ENCODE measurements at places on chromosomes 3 and 15.

DNA sequence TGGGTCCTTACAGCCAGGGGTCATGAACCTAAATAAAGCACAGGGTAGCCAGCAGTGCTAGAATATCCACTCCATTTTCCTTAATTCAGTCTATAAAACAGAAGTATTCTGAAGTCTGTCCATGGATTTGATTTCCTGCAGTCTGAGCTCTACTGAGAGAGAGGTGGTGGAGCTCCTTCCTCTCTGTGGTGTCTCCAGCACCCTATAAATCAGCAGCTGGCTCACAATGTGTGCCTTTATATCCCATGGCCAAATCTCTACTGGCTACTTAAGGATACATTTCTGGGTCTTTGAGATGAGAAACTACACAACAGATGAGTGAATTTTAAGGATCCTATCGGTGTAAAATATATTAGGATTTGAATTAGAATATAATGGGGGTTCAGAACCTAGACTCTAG, 339.9 kb upstream of the RBMS3 start:
- DNase-seq: no peak

- DNase-seq: no peak
Observed at GRCh38 chr15:98555173-98555515, 93.2 kb upstream of the IGF1R start.

DNA sequence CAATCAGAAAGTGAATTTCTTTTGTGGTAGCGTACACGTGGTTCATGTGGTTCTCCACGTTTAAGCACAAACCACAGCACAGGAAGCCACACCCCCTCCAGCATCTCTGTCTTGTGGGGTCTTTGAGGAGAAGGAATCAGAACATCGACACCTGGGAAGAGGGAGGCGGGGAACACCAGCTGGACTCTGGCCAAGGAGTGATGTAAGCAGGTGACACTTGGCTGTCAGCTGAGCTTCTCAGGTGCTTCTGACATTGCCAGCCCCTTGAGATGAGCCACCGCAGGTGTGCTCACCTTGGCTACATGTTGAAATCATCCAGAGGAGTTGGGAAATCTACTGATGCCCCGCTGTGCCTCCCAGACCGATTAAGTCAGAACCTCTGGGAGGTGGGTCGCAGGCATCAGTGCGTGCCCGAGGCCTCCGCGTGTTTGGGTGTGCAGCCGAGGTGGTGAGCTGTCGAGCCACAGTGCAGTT, 85.0 kb downstream of the FAM81A start:
- no peak for DNase-seq

- DNase-seq: no peak
Observed at GRCh38 chr15:29596266-29596665, 226.0 kb downstream of the TJP1 start.

- no peak for DNase-seq
Observed at GRCh38 chr3:135301670-135302069, 506.6 kb downstream of the EPHB1 start.

DNA sequence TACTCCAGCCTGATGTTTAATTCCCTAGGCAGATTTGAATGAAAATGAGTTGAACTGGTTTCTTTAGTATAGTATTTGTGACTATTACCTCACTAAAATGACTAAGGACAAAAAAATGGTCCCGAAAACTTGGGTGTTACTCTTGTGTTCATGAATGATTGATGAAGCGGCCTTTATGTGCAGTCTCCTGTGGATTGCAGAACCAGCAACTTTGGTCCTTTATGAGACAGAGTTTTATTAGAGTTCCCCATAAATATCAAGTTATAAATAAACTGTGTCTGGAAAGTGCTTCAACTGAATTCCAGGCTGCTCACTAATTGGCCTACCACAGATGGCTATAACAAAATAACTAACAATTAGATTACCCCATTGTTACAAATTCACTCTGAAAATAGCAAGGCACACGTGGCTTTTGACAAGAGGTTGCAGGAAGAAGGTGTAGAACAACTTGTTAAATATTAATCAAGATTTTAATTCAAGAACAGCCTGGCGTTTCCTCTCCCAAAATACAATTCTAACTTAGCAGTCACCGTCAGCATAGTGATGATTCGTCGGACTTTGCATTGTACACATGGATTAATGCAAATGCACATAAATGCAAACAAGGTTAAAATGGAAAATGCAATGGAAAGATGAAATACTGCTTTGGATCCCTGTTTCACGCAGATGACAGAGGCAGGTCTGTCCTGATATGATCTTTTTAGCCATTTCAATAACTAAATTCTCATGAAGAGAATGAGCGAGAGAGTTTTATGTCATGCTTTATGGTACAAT, 567.3 kb upstream of the ZNF717 start:
- DNase-seq: no peak

GRCh38 chr3:29486096-29486495, 205.2 kb downstream of the RBMS3 start:
- DNase-seq: no peak

DNA sequence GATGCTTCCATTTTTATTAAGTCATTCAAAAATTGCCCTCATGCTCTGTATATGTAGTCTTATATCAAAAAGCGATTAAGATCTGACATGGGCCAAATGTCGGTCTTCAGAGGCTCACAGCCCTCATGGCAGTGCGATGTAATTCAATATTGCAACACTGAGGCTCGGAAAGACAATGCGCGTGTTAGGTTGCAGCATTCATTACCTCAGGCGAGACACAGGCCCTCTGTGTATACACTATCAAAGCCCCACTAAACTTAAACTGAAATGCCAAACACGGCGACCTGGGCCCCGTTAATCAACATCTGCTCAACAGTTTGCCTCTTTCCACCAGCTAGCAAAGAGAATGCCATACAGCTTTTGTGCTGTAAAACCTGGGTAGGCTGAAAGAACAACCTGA, 413.4 kb downstream of the ERC2 start:
- DNase-seq: no peak

DNA sequence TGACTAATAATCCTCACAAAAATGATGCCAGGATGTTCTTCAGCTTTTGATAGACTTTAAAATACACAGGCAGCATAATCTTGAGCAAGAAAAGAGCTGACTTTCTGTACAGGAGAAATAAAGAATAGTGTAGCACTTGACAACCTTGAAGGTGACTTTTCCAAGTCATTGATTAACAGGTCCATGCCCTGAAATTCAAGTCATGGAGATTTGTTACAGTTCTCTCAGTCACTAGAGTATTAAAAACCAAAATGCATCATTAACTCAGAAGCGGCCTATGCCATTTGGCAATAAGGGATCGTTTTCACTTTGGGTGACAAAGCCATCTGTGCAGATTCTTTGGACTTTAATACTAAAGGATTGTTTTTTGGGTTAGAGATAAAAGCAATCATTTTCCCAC, 692.7 kb upstream of the SGO1 start:
- DNase-seq: no peak

- no peak for DNase-seq
Observed at GRCh38 chr3:195548006-195548405, 4.9 kb upstream of the PPP1R2 start.

DNA sequence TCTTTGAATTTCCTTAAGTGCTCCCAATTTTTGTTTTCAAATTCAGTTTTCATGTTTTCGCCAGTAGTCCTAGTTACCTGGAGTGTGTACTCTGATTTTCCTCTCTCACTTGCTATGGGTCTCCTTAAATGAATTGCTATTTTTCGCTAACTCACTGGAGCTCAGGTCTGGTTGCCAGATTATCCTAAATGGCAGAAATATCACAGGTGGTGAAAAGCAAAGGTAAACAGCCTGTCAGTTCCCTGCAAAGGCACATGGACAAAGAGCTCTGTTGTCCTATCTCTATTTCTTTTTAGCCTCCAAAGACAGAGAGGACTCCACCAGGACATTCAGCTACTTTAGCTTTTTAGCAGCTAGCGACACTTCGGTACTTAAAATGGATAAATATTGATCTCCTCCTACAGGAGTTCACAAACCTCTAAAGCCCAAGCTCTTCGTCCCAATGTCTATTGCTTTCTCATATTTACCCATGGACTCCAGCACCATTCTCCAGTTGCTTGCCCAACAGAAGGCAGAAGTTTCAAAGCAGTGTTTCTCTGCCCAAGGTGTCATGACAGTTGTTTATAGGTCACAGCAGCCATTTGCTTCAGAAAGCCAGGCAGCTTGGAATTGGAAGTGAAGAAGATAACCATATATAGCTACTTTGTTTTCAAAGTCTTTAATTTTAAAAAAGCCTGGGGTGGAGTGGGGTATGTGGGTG, 12.3 kb downstream of the ZBTB20 start:
- DNase-seq: no peak

GRCh38 chr15:57505056-57505715, 86.5 kb upstream of the MYZAP start:
- no peak for DNase-seq

GRCh38 chr3:72658466-72659100, 189.7 kb downstream of the SHQ1 start:
- DNase-seq: no peak

GRCh38 chr3:5579139-5579602, 391.7 kb downstream of the EDEM1 start:
- no peak for DNase-seq

GRCh38 chr3:143078883-143079282, 40.7 kb upstream of the CHST2 start:
- DNase-seq: no peak

GRCh38 chr3:182094321-182094720, 382.6 kb downstream of the SOX2 start:
- no peak for DNase-seq

DNA sequence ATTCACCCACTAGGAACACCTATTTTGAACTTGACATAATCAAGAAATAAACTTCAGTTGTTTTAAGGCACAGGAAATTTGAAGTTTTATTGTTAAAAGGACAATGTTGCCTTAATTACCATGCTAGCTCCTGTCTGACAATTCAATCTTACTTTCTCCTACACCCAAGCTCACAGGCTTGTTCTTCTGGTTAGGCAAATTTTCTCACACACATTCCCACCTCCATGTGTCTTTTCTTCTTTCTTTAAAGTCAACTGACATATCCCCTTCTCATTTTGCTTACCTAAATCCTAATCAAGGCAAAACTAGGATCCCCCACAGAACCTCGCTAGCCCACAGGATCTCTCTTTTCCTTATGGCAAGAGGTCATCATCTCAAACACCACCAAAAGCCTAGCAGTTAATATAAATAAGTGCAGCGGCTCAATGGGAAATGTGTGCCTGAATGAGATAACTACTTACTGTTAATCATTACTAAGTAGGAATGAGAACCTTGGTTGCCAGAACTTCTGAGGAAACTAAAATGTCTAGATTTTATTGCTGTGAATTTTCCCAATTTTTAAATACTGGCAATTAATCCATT, 189.3 kb downstream of the PLCH1 start:
- DNase-seq: no peak

DNA sequence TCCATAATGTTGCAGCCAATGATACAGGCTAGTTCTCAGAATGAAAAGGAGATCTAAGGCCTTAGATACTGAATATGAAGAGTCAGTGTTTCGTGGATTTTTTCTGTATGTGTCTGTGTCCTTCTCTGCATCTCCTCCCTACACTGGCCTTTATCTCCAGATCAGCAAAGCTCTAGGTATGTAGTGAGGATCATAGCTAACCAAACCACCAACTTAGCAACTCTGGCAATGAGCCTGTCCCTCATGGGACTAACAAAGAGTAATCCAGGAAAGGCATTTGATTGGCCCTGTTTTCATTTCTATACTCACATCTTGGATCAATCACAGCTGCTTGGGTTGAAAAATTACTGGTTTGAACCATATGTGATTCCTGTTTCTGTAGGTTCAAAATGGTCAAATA, 18.6 kb upstream of the CNTN3 start:
- DNase-seq: no peak

GRCh38 chr3:159916052-159916451, 72.6 kb upstream of the IL12A start:
- DNase-seq: no peak

DNA sequence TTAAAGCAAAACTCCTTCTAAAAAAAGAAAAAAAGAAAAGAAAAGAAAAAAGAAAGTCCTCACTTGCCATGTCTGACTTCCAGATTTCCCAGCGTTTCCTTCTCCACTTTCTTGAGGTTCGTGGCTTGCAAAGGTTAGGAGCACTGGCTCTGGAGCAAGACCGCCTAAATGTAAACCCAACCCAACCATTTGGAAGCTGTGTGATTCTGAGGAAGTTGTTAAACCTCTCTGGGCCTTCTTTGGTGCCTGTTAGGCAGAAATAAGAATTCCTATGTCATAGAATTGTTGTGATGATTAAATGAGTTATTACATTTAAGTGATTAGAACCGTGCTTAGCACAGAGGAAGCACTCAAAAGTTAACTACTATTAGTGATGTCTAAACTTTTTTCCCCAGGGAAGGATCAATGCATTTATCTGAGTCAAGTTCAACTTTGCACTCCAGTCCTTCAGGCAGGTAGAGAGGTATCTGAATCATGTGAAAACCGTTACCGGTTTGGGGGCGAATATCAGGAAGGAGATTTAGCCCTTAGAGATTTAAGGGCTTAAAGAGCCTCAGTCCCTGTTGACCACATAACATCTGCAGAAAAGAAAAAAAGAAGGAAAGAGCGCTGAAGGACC, 78.3 kb upstream of the HES1 start:
- no peak for DNase-seq

DNA sequence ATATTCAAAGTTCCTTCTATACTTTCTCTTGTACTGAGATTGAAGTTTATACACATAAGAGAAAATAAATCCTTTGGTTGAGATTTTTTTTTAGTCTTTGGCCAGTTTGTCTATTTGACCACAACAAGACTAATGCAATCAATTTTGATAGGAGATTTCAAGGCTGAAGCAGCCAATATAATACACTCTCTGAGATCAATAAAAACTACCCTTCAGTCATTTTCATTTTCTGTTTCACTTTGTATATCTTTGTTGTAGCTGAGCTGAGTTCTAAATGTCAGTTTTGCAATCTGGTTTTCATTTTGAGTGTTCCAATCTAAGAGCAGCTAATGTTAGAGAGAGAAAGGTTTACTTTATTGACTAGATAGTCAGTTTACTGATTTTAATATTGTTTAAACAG, 623.8 kb upstream of the ROBO1 start:
- no peak for DNase-seq

DNA sequence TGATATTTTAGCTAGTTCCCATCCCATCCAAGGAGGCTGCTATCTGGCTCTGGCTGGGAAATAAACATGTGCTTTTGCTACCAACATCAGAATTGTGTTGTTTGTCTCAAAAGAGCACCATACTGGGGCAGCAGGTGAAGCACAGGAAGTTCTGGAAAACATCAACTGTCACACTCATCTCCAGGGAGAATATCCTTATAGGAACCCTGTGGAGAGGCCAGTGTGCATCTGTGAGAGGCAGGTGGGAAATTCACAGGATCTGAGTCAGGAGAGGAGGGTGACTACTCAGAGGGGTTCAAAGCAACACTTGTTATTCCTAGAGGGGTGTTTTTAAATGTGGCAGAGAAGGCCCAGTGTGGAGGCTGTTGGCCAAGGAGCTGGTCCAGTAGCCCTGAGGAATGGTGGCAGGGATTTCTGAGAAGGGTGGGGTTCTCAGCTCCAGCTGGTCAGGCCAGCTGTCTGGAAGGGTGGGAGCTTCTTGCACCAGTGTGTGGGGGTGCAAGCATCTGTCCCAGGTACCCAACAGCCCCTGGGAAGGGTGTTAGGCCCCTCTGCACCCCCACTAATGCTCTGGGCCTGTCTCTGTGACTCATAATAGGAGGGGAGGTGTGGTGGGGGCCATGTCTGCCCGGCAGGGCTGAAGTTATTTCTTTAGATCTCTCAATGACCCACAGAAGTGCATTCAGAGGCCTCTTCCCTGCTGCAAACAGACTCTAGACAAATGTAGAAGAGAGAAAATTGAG, 28.7 kb downstream of the RPSA start:
- DNase-seq: no peak
